ENCODE measurements at places on chromosomes 2 and 18. TPM values are rescaled to one million over a fixed set of nuclear protein-coding genes. Genes with fewer than 3 reads are reported as not detected.

FBXO15 gene
- total RNA-seq = not detected

GRCh38 chr18:10511236-10511635 lies 14.6 kb upstream of the NAPG start:
- H3K27me3 ChIP-seq = no peaks in the 10 kb centered on the region
- no peaks in the 10 kb centered on the region for H3K4me1 ChIP-seq
- no peaks in the 10 kb centered on the region for H3K36me3 ChIP-seq
- DNase-seq = no peak
- no peak overlapping the region for H3K4me3 ChIP-seq
- no peak overlapping the region for H3K27ac ChIP-seq

IMPACT gene
- 10.3 TPM for total RNA-seq

TRABD2A gene
- total RNA-seq = 85.4 TPM

DNAJC5G gene
- not detected for total RNA-seq
